Body of pancreas (tissue), 4 donors: ENCODE measurements at places on chromosomes 7 and 10.

- DNase-seq: peak; percentile 58
Observed at GRCh38 chr10:113854761-113855588, 514 bp downstream of the NHLRC2 start.

DNA sequence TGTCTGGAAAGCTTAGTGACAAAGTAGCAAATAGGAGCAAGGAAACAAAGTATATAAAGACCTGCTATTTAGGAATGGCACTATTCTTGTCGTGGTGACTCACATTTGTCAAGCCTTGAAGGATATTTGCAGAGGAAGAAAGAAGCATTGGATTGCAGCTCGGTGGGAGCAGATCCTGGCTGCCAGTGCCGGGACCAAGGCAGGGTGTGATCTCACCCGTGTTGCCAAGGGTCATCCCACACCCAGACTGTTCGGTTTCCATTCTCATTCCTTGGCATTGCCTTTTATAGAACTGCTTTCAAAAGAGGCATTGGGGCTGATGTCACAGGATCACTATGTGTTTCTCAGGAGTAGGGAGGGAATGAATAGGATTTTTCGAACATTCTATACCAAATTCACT is 176.2 kb downstream of the GALNT17 start:
- no peak for DNase-seq

GRCh38 chr10:114346176-114347031 is 57.9 kb downstream of the AFAP1L2 start:
- no peak for DNase-seq

GRCh38 chr7:44291733-44292419 is 33.5 kb downstream of the CAMK2B start:
- no peak for DNase-seq

GRCh38 chr7:92609921-92610518 is 19.8 kb upstream of the FAM133B start:
- no peak for DNase-seq

- DNase-seq: no peak
Observed at GRCh38 chr10:33760056-33760943, 425.8 kb upstream of the NRP1 start.

DNA sequence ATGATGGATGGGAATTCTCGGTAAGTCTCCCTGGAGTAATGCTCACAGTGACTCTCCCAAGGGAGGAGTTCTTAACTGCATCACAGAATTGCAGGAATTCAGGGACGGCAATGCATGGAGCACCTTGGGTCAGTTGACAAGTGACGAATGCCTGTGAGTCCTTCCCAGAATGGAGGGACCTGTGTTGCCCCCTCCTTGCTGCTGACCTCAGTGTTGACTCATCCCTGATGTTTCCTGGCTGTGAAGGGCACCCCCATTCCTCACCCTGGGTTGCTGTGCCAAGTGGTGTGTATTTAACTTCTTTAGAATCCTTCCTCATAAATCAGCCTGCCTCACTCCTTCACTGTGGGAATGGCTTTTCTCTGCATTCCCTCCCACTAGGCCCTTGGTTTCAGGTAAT is 98.9 kb downstream of the LRMDA start:
- no peak for DNase-seq

GRCh38 chr10:58281092-58281752 is 12.3 kb downstream of the CISD1 start:
- DNase-seq: no peak

- no peak for DNase-seq
Observed at GRCh38 chr10:49177391-49178355, 10.5 kb downstream of the TMEM273 start.

DNA sequence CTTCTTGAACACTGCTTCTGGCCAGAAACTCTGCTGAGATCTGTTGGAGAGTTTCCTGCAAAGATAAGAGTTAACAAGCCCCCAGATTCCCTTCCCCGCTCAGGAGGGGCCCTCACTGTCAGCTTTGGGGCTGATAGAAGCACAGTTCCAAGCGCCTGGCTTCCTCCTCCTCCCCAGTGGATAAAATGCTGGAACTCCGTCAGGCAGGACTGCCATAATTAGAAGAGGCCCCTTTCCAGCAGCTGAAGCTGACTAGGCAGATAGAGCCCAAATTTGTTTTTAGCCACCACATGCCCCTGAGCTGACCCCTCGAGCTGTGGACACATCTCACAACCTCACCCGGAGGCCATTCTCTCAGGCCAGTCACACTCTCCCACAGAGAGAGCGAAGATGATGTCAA is 89.4 kb downstream of the TBXAS1 start:
- DNase-seq: no peak

- peak; percentile 48 for DNase-seq
Observed at GRCh38 chr7:74617180-74617744, 40.3 kb upstream of the GTF2I start.

GRCh38 chr7:114662002-114662677 is 247.5 kb downstream of the FOXP2 start:
- no peak for DNase-seq

DNA sequence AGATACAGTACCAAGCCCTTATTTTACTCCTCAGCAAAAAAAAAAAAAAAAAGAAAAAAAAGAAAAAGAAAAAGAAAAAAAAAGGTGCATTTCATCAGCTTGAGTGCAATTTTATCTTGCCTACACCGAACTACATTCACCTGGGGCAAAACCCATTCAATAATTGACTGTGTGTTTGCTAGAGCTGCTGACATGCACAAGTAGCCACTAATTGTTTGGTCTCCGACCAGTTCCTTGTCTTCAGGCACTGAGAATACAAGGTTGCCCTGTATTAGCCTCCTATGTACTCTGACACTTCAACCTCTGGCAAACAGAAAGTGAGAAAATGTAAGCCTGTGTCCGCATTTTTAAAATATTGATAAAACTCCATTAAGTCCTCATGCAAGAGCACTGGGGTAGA is 1579.4 kb upstream of the LRRTM3 start:
- DNase-seq: no peak

GRCh38 chr7:79211724-79212123 is 241.7 kb downstream of the MAGI2 start:
- DNase-seq: no peak

- no peak for DNase-seq
Observed at GRCh38 chr7:81870608-81871007, 100.8 kb upstream of the HGF start.

GRCh38 chr10:133527771-133528271 is 658 bp downstream of the CYP2E1 start:
- peak; percentile 67 for DNase-seq

- no peak for DNase-seq
Observed at GRCh38 chr10:132479603-132480221, 57.9 kb upstream of the INPP5A start.

GRCh38 chr10:69070951-69071350 is 17.0 kb upstream of the SRGN start:
- DNase-seq: no peak

- no peak for DNase-seq
Observed at GRCh38 chr10:18860631-18861240, 187.9 kb upstream of the MALRD1 start.

- DNase-seq: no peak
Observed at GRCh38 chr10:130707389-130707979, 571.3 kb downstream of the GLRX3 start.

DNA sequence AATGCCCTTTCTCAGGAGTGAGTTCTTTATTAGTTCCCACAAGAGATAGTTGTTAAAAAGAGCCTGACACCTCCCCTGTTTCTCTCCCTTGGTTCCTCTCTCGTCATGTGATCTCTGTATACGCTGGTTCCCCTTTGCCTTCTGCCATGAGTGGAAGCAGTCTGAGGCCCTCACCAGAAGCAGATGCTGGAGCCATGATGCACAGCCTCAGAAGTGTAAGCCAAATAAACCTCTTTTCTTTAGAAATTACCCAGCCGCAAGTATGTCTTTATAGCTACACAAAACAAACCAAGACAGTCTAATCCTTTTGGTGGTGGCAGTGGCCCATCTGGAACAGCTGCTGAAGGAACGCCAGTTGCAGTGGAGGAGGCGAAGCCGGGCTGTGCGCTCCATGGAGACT is 9.3 kb downstream of the DNAJB9 start:
- no peak for DNase-seq

DNA sequence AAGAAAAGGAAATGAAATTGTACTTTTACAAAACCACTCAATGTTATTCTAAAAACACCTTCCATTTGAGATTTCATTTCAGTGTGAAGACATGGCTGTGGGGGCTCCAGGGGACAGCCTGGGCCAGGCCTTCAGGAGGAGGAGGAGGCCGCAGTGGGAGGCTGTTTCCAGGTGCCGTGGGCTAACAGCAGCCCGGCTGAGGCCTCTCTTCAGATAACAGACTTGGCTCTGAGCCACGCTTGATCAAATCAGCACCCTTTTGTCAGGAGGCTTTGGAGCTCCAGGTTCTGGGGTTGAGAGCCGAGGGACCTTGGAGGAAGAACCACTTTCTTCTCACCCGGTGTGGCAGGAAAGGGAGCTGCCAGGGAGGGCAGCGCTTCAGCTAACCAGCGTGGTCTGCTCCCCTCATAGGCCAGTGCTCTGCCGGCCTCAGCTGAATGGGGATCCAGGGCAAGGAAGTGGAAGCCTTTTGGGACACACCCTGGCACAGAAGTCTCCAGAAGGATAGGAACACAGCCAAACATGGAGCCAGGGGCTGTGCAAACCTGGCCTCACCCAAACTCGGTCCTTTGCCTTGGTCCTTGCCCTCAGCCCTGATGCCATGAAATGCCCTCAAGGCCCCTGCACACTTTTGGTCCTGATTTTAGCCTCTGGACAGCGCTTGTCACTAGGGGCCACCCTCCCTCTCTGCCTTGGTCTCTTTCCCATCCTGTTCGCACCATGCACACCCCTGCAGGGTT is 23.5 kb upstream of the CHST15 start:
- peak; percentile 23 for DNase-seq

DNA sequence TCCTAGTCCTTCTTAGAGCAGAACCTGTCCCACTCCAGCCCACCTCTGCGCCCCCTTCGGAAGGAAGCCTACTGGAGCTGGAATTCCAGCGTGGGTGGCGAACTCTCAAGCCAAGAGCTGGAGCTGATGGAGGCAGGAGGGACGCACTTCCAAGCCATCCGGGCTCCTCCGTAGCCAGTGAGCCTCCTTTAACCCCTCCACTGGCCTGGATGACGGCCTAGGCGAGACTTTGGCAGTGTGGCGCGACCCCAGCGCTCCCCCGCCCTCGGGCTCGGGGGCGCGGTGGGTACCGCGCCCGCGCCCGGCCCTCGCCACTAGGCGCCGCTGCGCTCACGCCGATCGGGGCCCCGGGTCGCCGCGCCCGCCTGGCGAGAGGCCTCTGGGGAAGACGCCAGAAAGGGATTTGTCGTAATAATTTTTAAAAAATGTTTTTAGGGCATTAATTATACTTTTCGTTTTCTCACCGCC is 5.1 kb upstream of the EMX2 start:
- peak; percentile 37 for DNase-seq

DNA sequence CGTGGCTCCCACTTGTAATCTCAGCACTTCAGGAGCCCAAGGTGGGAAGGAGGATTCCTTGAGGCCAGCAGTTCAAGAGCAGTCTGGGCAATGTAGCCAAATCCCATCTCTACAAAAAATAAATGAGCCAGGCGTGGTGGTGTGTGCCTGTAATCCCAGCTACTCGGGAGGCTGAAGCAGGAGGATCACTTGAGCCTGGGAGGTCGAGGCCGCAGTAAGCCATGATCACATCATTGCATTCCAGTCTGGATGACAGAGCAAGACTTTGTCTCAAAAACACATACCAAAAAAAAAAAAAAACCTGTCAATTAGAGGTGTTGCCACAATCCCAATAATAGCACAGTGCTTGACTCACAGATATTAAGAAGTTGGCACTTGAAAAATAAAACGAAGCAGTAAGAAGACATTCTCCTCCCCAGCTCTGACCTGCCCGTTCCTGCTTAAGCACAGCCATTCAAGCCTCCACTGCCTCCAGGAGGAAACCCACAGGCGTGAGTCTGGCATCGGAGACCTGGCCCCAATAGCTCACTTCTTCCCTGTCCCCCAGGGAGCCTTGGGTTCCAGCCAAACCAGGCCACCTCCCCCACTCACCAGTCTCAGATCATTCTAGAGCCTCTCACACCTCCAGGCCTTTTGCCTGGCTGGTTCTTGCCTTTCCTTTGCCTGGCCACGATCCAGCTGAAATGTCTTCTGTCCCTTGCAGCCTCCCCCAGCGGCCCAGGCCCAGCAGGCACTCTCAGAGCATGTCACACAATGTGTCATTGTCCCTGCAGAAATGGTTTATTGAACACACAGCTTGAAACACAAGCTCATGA is 45.3 kb upstream of the GTF2I start:
- peak; percentile 44 for DNase-seq

- DNase-seq: no peak
Observed at GRCh38 chr10:112370424-112370819, 3.5 kb upstream of the ACSL5 start.

- no peak for DNase-seq
Observed at GRCh38 chr7:30476459-30477145, 2.0 kb downstream of the NOD1 start.

DNA sequence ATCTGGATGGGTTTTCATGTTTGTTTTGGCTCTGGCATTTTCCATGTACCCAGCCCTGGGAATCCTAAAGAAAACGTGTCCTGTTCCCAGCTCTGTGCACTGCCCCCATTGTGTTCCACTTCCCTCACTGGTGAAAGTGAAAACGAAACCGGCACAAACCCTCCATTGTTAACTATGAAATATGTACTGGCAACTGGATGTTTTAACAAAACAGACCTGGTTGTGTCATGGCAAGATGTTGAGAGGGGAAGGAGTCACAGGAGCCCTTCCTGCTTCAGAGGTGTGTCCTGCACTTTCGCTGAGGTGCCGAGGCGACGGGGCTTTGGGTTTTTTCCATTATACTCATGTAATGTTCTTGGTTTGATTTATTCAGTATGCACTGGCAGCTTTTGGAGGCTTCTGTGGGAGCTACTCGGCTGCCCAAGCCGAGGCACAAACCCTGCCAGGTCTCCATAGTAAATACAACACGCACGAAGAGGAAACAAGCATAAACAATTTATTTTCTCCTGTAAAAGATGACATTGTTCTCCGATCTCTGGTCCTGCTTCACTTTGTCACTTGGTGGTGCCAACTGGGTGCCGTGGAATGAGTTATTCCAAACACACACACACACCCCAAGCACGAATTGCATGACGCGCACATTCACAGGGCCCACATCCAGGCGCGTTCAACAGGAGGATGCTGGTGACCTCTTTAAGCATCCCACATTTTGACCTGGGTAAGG is 118.2 kb downstream of the CDK6 start:
- peak; percentile 81 for DNase-seq

- DNase-seq: no peak
Observed at GRCh38 chr7:135791543-135792362, 43.1 kb upstream of the FAM180A start.

GRCh38 chr7:106126170-106126938 is 14.2 kb upstream of the SYPL1 start:
- DNase-seq: no peak

DNA sequence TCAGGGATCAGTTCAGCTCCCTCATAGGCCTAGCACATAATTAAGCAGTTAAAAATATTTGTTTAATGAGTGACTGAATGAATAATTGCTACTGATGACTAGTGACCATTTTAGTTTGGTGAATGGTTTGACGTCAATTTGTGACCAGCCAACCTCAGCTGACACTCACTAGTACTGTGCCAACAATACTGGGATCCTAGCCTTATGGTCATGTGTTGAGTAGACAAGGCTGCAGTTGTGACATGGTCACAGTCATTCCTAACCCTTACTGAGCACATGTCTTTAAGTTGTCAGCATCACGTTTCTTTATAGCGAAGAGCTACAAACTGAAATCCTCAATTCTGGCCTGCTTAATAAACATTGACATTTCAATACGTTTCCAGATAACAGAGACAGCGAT is 86.9 kb upstream of the SLC26A5 start:
- no peak for DNase-seq

- DNase-seq: peak; percentile 73
Observed at GRCh38 chr7:111741811-111742240, 179.5 kb upstream of the IMMP2L start.

GRCh38 chr10:59814878-59815277 is 61.6 kb upstream of the MRLN start:
- no peak for DNase-seq

GRCh38 chr10:131697476-131698128 is 203.2 kb upstream of the PPP2R2D start:
- DNase-seq: peak; percentile 2
